Tibial artery (tissue), 4 donors: ENCODE measurements at places on chromosomes 13 and 19.

DNA sequence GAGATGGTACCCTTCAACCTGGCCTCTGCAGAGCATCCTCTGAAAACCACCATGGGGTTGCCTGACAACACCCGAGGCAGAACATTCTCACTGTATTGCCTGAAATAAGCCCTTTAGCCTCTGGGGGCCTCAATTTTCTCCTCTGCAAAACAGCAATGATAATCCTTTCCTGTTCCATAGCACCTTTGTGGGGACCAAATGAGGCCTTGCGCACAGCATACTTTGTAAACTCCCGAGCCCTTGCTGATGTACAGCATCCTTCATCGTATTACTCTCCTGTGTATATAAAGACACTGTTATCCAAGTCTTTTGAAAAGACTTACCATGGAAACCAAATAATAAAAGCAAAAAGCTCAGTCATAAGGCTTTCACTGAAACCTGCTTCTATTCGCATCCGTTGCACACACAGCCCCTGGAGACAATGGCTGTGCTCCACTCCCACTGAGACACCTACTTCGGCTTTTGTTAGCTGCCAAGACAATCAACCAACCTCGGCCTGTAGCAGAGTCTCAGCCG lies 276.0 kb downstream of the FOXO1 start:
- H3K36me3 ChIP-seq = no peaks in the 10 kb centered on the region
- no peak for DNase-seq
- H3K27me3 ChIP-seq = no peaks in the 10 kb centered on the region
- no peaks in the 10 kb centered on the region for H3K4me1 ChIP-seq

GRCh38 chr19:35775046-35775297 lies 392 bp upstream of the ARHGAP33 start:
- no peaks in the 10 kb centered on the region for H3K27me3 ChIP-seq
- peak overlapping the region; percentile 92 for H3K4me3 ChIP-seq
- H3K36me3 ChIP-seq = peaks cover 8% of the 10 kb centered on the region
- H3K4me1 ChIP-seq = no peaks in the 10 kb centered on the region
- H3K27ac ChIP-seq = no peak overlapping the region

- no peaks in the 10 kb centered on the region for H3K36me3 ChIP-seq
- no peaks in the 10 kb centered on the region for H3K4me1 ChIP-seq
- no peak for DNase-seq
- H3K27ac ChIP-seq = no peak overlapping the region
- no peak overlapping the region for H3K4me3 ChIP-seq
Measured at GRCh38 chr13:107873926-107874325, 341.4 kb downstream of the LIG4 start.

DNA sequence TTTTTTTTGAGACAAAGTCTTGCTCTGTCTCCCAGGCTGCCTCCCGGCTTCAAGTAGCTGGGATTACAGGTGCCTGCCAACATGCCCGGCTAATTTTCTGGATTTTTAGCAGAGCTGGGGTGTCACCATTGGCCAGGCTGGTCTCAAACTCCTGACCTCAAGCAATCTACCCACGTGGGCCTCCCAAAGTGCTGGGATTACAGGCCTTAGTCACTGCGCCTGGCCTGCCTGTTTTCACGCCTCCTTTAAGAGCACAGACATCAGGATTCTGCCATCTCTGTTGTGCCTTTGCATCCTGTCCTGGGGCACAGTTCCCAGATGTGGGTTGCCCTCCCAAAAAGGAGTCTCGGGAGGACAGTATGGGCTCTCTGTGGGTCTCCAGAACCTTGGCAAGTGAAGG lies 2.5 kb upstream of the PRAM1 start:
- no peak overlapping the region for H3K4me3 ChIP-seq
- H3K36me3 ChIP-seq = no peaks in the 10 kb centered on the region
- no peak for DNase-seq
- H3K4me1 ChIP-seq = peaks cover 16% of the 10 kb centered on the region
- no peaks in the 10 kb centered on the region for H3K27me3 ChIP-seq

DNA sequence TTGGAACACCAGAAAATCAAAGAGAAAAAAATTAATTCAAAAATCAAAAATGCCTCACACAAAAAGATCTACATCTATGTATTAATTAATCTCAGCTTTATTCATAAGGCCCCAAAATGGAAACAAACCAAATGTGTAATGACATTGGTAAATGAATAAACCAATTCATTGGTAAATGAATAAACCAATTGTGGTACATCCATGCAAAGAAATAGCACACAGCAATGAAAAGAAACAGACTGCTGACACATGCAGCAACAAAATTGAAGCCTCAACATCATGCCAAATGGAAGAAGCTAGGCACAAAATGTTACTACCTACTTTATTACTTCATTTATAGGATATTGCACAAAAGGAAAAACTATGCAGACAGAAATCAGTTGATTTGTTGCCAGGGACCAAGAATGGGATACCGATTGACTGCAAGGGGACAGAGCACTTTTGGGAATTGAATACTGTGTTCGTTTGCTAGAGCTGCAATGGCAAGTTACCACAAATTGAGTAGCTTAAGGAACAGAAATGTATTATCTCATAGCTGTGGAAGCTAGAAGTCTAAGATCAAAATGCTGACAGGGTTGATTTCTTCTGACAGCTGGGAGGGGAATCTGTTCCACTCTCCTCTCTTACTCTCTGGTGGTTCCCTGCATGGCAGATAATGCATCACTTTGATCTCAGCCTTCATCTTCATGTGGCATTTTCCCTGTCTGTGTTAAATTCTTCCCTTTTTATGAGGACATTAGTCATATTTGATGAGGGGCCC lies 252.8 kb downstream of the RFC3 start:
- no peak for DNase-seq
- H3K4me3 ChIP-seq = no peak overlapping the region
- H3K27ac ChIP-seq = no peak overlapping the region
- no peaks in the 10 kb centered on the region for H3K27me3 ChIP-seq

GRCh38 chr13:113034451-113035212 lies 65.6 kb downstream of the MCF2L start:
- peaks cover 5% of the 10 kb centered on the region for H3K4me1 ChIP-seq
- H3K36me3 ChIP-seq = no peaks in the 10 kb centered on the region
- no peaks in the 10 kb centered on the region for H3K27me3 ChIP-seq
- no peak overlapping the region for H3K4me3 ChIP-seq

DNA sequence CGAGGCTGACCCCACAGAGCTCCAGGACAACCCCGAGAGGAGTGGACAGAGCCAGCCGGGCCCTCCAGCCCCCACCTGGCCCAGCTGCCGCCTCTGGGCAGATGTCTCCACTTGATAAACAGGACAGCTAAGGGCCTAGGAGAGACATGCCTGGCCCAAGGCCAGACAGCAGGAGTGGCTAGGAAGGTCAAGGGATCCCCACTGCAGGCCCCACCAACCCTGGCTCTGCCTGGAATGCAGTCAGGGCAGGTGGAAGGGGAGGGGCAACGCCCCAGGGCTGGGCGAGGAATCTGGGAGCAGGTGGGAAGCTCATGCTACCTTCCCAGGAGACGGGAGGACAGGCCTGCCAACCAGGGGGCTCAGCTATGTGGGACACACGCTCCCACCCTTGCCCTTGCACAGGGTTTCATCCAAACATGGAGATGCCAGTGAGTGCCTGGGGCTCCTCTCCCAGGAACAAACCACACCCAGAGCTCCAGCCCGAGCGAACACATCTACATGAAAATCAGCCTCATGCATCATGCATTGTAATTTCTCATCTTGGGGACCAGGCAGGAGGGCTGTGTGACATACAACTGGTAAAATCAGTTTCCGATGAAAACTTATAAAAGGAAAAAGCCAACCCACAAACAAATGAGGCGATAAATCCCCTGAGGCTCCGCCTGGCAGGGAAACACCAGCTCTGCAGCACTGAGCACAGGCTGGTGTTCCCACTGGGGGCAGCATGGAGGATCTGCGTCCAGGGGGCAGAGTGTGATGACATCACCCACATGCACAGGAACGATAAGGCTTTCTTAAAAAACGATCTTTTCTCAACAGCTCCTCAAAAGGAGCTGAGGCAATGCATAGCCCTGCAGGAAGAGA lies 25.0 kb downstream of the SH3GL1 start:
- peak; percentile 89 for DNase-seq
- peak overlapping the region; percentile 0 for H3K4me3 ChIP-seq
- peak overlapping the region; percentile 84 for H3K27ac ChIP-seq
- H3K4me1 ChIP-seq = peaks cover 94% of the 10 kb centered on the region

DNA sequence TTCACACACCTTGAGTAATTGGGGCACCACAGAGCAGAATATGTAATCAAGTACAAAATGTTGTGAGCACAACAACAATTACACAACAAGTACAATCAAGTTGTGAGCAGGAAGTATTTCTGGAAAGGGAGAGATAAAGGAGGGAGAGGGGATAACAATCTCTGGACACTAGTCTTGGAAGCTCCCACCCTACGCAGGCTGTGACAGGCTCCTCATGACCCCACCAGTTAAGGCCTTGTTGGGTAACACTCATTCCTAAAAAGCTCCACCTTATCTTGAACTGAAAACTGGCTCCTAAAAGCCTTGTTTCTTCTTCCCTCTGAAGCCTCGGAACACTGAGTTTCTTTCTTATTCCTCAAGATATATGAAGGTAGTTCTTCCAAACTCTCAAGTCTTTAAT lies 806.0 kb downstream of the UQCRFS1 start:
- no peak for DNase-seq
- no peak overlapping the region for H3K4me3 ChIP-seq
- H3K27ac ChIP-seq = no peak overlapping the region
- H3K27me3 ChIP-seq = peaks cover 10% of the 10 kb centered on the region

DNA sequence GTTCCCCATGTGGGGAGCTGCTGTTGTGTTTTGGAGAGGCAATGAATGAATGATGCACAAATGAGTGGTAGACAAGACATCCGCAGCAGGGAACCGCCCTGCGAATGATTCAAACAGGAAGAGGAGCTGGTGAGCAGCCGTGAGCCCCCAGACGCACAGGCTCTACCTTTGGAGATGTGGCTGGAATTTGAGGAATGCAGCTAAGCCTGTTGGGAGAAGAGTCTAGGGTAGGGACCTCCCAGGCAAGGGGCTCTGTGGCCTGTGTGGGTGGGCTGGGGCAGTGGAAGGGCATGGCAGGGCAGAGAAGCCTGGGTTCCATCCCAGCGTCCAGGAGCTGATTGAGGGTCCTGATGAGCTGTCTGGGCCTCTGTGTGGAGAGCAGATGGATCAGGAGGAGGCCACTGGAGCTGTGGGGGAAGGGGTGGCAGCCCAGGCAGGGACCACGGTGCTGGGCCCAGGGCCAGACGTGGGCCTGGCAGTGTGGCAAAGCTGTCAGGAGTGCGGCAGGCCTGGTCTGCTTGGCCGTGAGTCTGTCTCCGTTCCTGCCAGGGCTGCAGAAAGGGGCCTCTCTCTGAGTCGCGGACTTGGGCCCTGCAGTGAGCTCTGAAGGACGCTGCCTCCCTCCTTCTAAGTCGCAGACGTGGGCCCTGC lies 41.8 kb upstream of the DCUN1D2 start:
- H3K4me3 ChIP-seq = no peak overlapping the region
- H3K27me3 ChIP-seq = no peaks in the 10 kb centered on the region
- H3K27ac ChIP-seq = no peak overlapping the region
- no peak for DNase-seq
- peaks cover 45% of the 10 kb centered on the region for H3K36me3 ChIP-seq
- H3K4me1 ChIP-seq = no peaks in the 10 kb centered on the region

GRCh38 chr19:40594255-40594654 lies 6.9 kb upstream of the LTBP4 start:
- no peak overlapping the region for H3K4me3 ChIP-seq
- H3K27me3 ChIP-seq = no peaks in the 10 kb centered on the region
- no peaks in the 10 kb centered on the region for H3K36me3 ChIP-seq
- DNase-seq = no peak
- no peak overlapping the region for H3K27ac ChIP-seq

DNA sequence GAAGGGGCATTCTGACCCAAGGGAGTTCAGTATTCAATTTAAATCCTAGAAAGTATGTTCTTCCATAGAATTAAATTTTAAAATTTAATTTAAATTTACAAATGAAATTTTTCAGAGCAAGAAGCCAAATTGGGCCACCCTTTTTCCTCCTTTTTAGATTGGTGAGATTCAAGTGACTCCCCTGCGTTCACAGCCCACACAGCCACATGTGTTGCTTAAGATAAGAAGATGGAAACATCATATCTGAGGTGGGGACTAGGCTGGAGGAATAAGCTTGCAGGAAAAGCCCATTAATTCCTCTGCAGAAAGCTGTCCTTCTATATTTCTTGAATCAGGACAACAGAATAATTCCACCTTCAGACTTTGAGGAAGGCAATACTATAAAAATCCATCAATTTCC lies 392.7 kb upstream of the ZNF507 start:
- H3K36me3 ChIP-seq = no peaks in the 10 kb centered on the region
- no peak for DNase-seq
- no peak overlapping the region for H3K4me3 ChIP-seq
- no peaks in the 10 kb centered on the region for H3K27me3 ChIP-seq
- H3K4me1 ChIP-seq = no peaks in the 10 kb centered on the region

DNA sequence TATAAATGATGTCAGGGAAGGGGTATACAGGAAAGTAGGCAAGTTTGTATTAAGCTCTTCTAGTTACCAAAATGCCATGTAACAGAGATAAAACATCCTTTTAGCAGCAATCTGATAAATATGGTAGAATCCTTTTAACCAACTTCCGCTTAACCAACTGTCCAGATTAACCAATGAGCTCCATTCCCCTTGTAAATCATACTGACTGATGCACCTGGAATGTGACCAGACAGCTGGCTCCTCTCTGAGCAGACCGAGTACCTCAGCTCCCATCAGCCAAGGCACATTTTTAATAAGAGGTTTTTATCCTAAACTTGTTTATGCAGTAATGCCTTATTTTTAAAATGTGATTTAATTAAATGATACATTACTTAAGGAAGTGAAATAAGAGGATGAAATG lies 66.4 kb downstream of the KLF12 start:
- no peak for DNase-seq
- no peaks in the 10 kb centered on the region for H3K36me3 ChIP-seq
- H3K27me3 ChIP-seq = no peaks in the 10 kb centered on the region
- no peak overlapping the region for H3K4me3 ChIP-seq

GRCh38 chr13:97255515-97256021 lies 33.4 kb downstream of the MBNL2 start:
- no peaks in the 10 kb centered on the region for H3K36me3 ChIP-seq
- no peaks in the 10 kb centered on the region for H3K27me3 ChIP-seq
- H3K4me1 ChIP-seq = peaks cover 95% of the 10 kb centered on the region
- H3K4me3 ChIP-seq = no peak overlapping the region

DNA sequence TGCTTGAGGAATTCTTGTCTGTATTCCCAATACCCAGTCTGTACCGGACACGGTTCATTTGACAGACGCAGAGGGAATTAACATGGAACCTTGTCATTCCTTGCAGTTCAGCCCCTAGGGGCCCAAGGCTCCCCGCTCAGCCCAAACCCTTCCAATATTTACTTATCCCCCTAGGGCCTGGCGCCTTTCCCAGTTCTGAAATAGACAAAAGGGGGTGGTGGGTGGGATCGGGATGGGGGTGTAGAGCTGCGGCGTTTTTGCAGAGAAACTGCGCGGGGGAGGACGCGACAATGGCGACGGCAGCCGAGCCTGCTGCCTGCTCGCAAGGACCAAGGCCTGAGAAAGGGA lies 583 bp downstream of the AKAP8L start:
- H3K27ac ChIP-seq = peak overlapping the region; percentile 97
- peaks cover 39% of the 10 kb centered on the region for H3K4me1 ChIP-seq
- peaks cover 10% of the 10 kb centered on the region for H3K36me3 ChIP-seq
- no peak for DNase-seq
- H3K27me3 ChIP-seq = no peaks in the 10 kb centered on the region
